ENCODE measurements at places on chromosomes 4 and X.
A peak's percentile ranks its signal among the peaks of the same experiment; 100 is the strongest.

- no peak for DNase-seq
These were observed 320.7 kb upstream of the CLNK start for GRCh38 chr4:11005300-11005699.

DNA sequence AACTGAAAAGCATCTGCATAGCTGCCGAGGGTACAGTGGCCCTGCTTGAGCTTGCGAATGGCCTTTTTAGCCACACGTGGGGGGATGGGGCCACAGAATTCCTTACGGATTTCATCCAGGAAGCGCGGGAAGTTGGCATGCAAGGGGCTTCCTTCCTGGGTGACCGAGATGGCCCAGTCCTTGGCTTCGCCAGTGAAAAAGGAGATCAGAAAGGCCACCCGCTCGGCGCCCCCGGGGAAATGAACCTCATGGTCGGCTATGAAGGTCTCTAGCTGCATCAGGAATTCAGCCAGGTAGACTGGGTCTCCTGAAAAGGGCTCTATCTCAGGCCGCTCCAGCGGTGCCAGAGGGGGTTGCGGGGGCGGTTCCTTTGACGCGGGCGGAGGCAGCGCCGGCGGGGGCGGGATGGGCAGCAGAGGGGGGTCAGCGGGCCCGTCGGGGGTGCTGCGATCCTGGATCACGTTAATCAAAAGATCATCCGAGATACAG, 909 bp downstream of the RTL5 start:
- no peak for DNase-seq

GRCh38 chr4:119136546-119136945, 914 bp downstream of the MYOZ2 start:
- DNase-seq, result peak; percentile 13

DNA sequence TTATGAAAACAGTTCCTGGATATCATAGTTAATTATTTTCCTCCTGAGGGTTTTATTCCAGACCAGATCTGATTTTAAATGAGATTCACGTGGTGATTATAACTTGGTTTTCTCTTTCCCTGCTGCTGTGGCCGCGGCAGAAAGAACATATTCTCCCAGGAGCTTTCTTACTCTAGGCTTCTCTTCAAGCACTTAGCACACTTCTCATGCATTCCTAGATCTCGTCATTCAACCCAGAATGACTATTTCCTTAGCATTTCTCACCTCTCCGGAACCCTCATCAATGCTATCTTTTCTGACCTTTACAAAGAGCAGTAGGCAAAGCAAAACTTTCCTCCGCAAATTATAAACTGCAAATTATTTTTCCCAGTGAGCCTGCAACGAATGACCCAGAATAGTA, 122.9 kb downstream of the GPAT3 start:
- DNase-seq, result no peak

DNA sequence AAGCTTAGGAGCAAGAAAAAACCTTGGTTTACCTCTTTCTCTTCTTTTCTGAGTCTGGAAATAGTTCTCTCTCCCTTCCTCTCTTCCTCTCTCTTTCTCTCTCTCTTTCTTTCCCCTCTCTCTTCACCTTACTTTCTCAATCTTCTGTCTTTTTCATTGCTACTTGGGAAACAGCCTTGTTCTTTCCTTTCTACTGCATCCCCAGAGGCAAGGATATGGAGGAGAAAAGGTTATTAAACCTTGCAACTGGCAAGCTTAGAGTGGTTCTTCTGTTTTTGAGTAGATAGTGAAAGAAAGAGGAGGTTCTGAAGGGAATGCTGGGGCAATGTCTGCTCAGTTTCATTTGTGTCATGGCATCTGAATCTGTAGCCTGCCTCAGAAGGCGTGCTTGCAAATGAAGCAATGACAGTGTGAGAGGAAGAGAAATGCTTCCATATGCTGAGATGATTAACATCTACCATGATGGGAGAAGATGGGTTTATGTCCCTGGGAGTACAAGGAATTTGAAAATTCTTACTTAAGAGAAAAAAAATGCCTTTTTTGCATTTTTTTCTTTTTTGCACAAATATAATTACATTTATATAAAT, 190.6 kb downstream of the CEP135 start:
- peak; percentile 49 for DNase-seq

DNA sequence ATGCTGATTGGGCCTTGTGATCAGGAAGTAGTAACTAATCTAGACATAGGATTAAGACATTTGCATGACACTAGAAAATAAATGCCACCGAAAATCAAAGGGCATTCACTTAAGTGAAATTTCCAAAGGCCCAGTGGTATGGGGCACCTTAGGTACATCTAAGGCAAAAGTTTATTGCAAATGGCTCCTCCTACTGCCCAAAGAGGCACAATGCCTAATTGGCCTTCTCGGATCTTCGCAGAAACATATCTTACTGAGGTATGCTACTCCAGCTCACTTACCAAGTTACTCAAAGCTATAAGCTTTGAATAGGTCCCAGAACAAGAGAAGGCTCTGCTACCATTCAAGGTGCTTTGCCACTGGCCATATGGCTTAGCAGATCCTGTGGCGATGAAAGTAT, 174.8 kb upstream of the CXCL13 start:
- no peak for DNase-seq

- DNase-seq, result peak; percentile 93
These were observed 58.6 kb upstream of the DCTD start for GRCh38 chr4:182975806-182976205.

DNA sequence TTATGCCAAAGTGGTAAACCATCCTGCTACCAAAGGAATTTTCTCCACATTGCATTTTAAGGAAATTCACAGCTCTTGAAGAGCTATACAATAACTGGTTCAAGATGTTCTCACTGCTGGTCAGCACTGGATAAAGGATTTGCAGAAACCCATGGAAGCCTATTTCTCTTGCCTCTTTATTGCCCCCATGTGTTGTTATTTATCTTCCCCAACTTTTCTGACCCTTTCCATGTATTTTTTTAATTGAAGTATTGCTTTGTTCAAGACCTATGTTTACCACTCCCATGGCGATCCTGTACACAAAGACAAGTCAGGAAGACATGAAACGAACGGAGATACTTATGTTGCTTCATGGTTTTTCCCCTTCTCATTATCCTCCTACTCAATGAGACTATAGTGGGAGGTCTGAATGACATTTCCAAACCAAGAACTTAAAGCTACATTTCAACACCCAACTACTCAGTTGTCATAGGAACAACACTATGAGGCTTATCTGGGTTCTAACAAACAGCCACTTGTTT, 566.4 kb upstream of the DIPK2B start:
- DNase-seq, result peak; percentile 79

DNA sequence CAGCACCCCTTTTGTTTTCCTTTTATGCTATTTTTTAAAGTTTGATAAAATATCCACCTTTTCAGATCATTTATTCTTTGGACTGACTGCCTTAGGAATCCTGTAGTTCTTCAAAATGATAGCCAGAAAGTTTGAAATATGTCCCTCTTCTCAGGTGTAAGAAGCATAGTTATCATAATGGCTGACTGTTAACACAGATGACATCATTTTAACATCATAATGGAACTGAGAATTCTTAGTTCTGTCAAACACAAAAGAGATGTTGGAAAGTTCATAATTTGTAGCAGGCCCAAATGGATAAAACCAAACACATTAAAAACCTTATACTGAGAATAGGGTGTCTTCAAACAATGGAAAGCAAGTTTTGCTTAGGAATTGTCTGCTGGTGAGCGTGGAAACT, 1254.4 kb downstream of the ADGRL3 start:
- DNase-seq, result no peak

DNA sequence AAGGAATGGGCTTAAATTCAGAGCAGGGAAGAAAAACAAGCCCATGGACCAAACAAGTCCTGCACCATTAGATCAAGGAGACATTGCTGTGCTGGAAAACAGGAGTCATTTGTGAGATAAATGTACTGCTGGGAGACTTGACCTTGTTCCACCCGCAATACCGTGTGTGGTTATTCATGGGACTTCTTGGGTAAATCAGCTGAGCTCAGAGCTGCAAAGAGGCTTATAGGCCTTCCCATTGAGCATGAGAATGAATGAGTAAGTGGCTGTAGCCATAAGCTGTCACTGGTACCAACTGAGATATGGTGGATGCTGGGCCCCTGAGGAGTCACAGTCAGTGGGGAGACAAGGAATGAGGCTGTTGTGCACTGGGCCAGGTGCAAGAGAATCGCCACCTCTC, 2.3 kb upstream of the CYTL1 start:
- peak; percentile 57 for DNase-seq

GRCh38 chr4:31141832-31142142, 421.6 kb downstream of the PCDH7 start:
- DNase-seq, result no peak

DNA sequence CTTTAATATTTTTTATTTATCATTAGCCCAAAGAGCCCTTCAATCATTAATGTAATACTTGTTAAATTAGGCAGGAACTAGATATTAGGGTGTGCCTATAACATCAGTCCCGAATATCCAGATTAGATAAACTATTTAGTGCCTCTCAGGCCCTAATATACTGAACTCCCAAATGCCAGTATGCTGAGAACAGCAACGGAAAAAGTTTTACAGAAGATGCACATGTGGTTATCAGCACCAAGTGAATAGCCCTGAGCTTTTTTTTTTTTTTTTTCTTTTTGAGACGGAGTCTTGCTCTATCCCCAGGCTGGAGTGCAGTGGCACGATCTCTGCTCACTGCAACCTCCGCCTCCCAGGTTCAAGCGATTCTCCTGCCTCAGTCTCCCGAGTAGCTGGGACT, 13.0 kb upstream of the ELF2 start:
- no peak for DNase-seq

DNA sequence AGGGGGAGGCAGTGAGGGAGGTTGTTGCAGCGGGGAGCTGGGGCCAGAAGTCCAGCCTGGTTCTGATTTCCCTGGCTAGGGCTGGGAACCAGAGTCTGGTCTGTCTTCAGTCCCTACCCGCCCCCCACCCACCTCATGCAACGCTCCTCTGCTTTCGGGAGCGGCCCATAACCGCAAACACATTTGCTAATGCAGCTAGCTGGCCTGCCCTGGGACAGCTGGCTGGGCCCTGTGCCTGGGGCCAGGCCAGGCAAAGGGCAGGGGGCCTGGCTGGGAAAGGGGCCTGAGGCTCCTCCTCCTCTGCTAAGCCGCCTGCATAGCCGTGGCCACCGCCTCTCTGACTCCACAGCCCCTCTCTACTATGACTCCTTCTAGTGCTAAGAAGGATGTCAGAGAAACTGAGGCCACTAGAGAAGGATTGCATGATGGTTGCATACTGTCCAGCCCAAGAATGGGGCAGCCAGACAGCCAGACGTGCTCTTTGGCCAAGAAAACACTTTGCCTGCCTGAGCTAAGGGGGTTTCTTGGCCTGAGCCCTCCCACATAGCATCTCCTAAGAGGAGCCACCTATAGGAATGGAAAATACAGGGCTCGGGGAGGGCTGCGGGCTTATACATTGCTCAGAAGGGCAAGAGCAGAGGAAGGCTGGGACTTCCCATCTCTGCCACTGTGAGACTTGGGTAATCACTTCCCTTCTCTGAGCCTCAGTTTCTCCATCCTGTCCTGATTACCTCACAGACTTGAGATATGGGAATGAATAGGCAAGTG, 76.9 kb downstream of the PJA1 start:
- DNase-seq, result peak; percentile 29

DNA sequence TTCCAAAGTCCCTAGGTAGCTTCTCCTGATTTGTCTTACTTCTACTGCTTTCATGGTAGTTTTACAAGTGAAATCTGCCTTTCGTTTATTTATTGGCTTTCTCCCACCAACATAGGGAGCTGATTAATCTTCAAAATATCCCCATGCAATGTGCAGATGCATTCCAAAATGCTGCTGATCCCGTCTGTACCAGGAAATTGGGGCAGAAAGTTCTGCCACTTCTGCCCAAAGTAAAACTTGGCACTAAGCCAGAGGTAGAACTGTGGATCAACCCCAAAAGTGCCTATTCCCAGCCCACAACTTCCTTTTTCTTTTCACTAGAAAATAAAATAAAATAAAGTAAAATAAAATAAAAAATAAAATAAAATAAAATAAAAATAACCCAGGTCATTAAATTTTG, 47.3 kb upstream of the PPARGC1A start:
- DNase-seq, result no peak

GRCh38 chrX:68693481-68694434, 46.3 kb downstream of the STARD8 start:
- peak; percentile 60 for DNase-seq

- no peak for DNase-seq
These were observed 174.6 kb upstream of the NRK start for GRCh38 chrX:105647749-105648148.

- peak; percentile 84 for DNase-seq
These were observed 13.6 kb downstream of the JADE1 start for GRCh38 chr4:128823025-128823661.

- peak; percentile 99 for DNase-seq
These were observed 157.8 kb upstream of the TTC29 start for GRCh38 chr4:147103403-147103946.

DNA sequence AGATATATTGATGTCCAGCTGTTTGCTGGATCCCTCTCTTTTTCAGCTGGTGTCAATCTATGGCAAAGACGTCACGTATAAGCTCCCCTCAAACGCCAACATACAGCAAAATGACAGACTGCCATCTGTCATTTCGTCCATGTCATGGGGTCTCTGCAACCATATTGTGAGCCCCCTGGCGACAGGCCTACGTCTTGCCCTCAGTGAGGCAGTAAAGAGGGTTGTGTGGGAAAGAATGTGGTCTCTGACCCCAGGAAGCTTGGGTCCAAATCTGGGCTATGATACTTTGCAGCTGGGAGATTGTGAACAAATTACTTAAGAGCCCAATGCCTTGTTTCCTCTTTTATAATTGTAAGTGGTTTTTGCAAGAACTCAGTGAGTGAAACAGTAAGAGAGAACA, 7.4 kb downstream of the SUPT20HL2 start:
- no peak for DNase-seq

Measured in mesenchymal stem cell (in vitro differentiated cells and primary cell).